Hepatocyte (in vitro differentiated cells): ENCODE measurements at places on chromosomes 13 and 19.

DNA sequence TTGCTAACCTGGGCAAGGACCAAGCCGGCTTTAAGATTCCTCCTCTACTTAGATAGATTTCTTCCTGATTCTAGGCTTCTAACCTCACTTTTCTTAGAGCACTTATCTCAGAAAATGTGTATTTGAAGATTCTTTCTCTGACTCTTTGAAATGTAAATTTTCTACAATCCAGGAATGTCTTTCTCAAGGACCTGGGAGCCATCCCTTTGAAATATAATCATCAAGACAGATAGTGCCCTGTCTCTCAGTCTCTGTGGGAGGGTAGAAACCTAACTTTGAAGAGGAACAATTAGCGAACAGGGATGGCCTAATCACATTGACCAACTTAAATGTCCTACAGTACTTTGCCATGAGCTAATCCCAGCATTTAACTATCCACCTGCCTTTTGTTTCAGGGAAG lies 1646.0 kb downstream of the PCDH9 start:
- DNase-seq = no peak

DNA sequence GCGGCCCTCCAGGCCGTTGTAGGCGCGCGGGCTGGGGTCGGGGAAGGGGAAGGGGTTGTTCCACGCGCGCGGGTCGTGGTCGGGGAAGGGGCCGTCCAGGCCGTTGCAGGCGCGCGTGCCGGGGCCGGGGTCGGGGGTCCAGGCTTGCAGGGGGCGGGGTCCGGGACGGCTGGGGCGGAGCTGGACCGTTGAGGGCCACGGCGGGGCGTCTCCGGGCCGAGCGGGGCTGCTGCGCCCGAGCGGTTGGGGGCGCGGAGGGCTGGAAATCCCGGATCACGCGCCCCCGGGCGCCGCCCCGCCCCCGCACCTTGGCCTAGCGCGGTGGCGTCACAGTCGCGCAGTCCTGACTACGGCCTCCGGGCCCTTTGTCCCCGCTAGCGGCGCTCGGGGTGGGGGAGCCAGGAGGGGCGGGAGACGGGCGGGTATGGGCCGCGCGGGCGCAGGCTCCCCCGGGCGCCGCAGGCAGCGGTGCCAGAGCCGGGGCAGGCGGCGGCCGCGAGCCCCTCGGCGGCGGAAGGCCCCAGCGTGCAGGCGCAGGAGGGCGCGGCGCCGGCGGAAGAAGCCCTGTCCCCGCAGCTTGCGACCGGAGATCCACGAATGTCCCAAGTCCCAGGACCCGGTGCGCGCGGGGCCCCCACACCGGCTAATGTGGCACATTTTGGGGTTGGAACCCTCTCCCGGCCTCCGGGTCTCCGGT lies 665 bp downstream of the GPX4 start:
- peak; percentile 93 for DNase-seq

DNA sequence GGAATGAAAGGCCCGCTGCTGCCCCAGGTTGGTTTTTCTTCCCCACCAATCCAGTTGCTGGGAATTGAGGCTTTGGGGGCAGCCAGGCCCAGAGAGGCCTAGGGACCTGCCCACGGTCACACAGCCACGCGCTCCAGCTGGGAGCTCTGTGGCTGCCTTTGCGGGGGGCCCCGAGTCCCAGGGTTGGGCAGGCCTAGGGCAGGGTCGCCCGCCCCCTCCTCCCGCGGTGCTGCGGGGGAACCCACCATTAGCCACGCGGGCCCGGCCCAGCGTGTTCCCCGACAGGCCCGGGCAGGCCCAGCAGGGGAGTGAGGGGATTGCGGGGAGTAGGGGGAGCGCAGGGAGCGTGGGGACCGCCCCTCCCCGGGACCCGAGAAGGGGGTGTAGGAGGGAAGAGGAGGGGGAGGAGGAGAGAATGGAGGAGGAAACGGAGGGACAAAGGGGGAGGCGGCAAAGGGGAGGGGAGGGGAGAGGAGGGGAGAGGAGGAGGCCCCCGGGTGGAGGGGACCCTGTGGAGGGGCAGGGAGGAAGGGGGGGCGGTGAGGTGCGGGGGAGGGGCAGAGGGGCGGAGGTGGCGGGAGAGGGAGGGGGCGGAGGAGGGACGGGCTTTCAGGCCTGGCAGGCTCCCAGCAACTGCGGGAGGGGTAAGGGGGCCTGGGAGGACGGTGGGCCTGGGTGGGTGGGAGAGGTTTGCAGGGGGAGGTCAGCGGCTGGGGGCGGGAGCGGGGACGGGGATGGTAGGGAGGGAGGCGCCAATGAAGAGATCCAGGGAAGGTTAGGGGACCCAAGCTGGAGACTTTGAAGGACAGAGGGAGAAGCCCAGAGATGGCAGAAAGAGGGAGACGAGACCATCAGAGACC lies 12.9 kb upstream of the TLE2 start:
- DNase-seq = peak; percentile 62

DNA sequence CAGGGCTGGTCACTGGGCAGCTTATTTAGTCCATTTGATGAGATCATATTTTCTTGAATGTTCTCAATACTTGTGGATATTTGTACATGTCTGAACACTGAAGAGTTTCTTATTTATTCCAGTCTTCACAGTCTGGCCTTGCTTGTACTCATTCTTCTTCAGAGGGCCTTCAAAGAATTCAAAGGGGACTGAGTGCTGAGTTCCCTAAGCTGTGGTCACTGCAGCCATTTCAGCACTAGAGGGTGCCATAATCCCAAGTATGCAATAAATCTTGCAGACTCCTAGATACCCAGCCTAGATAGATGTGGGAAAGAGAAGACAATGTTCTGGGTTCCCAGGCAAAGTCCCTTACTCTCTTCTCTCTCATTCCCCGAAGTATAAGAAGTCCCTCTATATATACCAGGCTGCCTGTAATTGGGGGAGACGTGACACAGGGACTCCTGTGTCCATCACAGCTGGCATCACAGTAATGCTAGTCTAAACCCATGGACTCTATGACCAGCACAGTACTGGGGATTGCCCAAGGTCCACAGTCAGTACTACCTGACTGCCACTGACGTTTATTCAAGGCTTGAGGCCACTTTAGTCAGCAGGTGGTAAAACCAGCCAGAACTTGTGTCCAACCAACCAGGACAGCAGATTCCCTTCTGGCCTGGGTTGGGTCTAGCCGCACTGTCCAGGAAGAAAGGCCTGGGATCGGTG lies 8.9 kb upstream of the VN1R1 start:
- DNase-seq = no peak

GRCh38 chr19:47228937-47229675 lies 1.9 kb downstream of the BBC3 start:
- DNase-seq = peak; percentile 42

- peak; percentile 74 for DNase-seq
Observed at GRCh38 chr19:2015608-2015950, at the start of gene BTBD2. Gene BTBD2 (minus strand): TSS chr19:2015714. CDS start chr19:2015703, 11 bp downstream.
